ENCODE measurements at places on chromosomes 3 and 15.

DNA sequence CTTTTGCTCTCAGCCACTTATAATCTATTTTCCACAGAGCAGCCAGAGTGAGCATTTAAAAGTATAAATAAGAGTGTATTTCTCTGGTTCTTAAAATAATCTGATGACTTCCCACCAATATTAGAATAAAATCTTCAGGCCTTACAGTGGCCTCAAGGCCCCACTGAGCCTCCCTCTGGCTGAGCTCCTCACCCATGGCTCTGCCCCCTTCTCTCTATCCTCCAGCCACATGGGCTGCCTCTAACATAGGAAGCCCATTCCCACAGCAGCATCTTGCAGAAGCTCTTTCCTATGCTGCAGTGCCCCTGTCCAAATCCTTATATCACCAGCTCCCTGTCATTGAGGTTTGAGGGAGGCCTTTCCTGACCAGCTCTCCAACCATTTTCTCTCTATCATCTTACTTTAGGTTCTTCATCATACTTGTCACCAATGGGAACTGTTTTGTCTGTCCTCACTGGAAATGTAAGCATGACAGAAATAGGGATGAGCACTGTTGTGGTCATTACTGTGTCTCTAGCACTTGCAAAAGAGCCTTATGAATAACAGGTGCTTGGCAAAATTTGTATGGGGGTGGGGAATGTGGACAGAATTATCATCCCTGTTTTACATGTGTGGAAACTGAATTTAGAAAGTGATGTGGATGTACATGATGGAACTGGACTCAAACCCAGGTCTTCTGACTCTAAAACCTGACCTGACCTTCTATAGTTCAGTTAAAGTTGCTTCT lies 250.6 kb downstream of the NR1D2 start:
- no peak for DNase-seq

GRCh38 chr3:142999881-143000280 lies 1.5 kb upstream of the U2SURP start:
- no peak for DNase-seq

DNA sequence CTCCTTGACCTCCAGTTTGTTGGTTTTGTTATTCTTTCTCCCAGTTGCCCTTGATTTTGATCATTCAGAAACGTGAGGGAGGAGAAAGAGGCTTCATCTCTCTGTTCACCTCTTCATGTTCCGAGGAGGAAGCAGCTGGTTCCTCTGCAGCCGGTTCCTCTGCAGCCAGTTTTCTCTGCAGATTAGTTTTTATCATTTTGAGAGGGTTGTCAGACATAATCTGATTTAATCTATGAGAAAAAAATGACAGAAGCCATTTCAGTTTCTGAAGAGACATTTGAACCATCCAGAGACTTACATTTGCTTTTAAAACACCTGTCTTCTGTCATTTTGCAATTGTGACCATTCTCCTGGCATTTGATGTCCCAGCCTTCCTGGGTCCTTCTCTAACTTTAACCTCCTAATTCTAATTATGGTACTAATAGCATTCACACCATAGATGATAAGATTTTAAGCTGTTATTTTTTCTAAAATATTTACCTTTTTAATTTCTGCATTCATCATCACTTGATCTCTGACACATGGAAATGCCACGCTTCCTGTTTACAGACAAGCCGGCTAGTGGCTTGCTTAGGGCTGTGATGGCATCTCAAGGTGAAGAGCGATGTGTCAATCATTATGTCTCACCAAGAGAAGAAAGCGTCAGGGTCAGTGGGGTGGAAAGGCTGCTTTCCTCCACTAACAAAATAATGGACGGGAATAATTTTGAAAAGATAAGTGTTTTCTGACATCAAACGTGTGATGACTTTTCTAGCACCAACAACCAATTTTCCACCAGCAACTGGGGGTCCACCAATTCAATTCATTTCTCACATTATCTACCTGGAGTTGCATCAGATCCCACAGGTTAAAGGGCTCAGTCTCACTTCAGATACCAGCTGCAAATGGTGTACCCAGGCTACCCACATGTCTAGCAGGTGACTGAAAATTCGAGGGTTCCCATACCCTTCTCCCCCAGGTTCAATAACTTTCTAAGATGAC lies 76.4 kb downstream of the CHRNA7 start:
- DNase-seq = no peak

GRCh38 chr3:113150250-113150649 lies 61.1 kb upstream of the BOC start:
- no peak for DNase-seq

GRCh38 chr3:31733234-31733667 lies 200.5 kb downstream of the STT3B start:
- no peak for DNase-seq

- DNase-seq = no peak
These were observed 99.1 kb downstream of the VGLL4 start for GRCh38 chr3:11544412-11545181.

- no peak for DNase-seq
These were observed 39.9 kb downstream of the PEAK1 start for GRCh38 chr15:77380033-77380432.

DNA sequence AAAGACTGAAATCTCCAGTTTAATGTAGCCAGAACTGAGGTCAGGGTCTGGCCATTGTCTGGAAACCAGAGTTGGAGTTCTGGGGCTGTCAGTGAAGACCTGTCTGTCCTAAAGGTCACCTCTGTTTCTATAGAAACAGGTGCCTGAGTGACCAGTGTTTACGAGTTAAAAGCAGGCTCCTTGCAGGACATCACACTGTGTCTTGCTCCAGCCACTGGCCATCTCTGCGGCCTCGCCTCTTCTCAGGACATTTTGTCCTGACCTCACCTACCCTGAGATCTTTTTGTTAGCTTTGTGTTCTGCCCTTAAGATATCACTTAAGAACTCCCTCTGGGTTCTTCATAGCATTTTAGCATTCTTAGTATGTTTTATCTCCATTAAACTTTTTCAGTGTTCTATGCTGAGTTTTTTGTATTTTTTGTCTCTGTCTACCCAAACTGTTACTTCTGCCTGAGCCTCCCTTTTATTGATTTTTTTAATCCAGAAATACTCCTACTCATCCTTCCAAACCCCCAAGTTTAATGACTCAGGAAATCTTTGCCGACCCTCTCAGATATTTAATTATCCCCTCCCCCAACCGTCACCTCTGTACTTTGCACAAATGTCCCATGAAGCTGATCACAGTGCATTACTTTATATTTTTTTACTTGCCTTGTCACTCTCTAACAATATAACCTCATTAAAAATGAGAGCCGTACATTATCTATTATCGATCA lies 223.7 kb downstream of the THSD4 start:
- DNase-seq = no peak

DNA sequence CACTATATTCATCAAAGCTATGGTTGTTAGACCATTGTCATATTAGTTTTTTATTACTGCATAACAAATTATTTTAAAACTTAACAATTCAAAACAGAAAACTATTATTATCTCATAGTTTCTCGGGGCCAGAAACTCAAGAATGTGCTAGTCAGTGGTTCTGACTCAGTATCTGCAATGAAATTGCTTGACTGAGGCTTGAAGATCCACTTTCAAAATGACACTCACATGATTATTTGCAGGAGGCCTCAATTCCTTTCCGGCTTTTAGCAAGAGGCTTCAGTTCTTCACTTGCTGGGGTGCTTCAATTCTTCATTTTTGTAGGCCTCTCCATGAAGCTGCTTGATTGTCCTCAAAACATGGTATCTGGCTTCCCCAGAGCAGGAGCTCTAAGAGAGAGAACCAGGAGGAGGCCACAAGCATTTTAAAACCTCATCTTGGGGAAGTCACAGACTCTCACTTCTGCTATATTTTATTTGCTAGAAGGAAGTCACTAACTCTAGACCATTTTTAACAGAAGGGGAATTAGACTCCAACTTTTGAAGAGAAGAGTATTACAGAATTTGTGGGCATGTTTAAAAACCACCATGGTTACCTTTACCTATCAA lies 383.7 kb downstream of the MFSD1 start:
- no peak for DNase-seq

DNA sequence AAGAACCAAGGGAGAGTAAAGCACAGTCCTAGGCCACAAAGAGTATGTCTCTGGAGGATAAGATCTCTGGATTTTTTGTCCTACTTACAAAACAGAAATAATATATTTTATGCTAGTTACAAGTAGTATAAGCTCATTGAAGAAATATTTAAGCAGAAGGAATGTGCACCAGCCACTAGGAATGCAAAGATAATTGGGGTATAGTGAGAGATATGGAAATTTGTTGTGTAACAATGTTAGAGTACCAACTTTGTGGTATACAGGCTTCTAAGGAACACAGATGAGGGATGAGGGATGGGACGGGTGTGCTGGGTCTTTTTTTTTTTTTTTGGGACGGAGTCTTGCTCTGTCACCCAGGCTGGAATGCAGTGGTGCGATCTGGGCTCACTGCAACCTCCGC lies 26.5 kb downstream of the AKAP13 start:
- no peak for DNase-seq

GRCh38 chr3:119395923-119396358 lies 67.5 kb downstream of the TMEM39A start:
- DNase-seq = no peak

- no peak for DNase-seq
These were observed 73.9 kb upstream of the PRICKLE2 start for GRCh38 chr3:64299206-64299605.

- no peak for DNase-seq
These were observed 49.9 kb upstream of the FGD5 start for GRCh38 chr3:14768881-14769280.

DNA sequence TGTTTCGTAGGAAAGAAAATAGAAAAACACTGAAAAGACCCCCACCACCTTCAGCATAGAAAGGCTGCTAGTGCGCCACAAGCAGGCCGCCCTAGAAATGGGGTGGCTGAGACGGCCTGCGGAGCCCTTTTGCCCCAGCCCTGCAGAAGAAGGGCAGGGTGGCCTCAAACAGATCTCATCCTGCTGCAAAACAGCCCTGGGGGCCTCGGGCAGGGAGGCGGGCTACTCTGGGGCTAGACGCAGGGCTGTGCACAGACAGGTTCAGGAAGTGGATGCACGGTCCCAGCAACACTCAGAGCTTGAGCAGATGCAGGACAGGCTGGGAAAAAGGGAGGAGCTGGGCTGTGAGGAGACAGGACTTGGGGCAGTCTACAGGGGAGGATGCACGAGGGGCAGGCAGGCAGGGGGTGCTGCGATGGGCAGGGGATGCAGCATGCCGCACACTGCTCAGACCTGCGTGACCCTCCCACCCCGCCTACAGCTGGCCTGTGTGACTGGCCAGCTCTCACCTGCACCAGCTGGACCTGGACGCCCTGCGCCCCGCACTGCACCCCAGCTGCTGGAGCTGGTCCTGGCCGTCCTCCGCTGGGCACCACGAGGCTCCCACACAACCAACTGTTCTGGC lies 34.3 kb downstream of the ZXDC start:
- no peak for DNase-seq

- DNase-seq = no peak
These were observed 113.8 kb downstream of the ADAMTSL3 start for GRCh38 chr15:83767741-83768140.

- no peak for DNase-seq
These were observed 136.6 kb upstream of the ARPP21 start for GRCh38 chr3:35502699-35503098.

GRCh38 chr15:62739082-62739481 lies 303.5 kb upstream of the TPM1 start:
- DNase-seq = no peak

DNA sequence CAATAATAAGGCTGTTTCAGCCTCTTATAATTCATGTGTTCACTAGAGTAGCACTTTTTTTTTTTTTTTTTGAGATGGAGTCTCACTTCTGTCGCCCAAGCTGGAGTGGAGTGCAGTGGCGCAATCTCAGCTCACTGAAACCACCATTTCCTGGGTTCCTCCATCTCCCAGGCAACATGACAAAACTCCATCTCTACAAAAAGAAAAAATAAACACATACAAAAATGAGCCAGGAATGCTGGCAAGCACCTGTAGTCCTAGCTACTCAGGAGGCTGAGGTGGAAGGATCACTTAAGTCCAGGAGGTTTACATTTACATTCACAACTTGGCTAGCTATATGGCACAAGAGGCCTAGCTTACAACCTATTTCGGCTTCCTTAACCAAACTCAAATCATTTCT lies 6.8 kb downstream of the USP4 start:
- DNase-seq = no peak

GRCh38 chr15:44035781-44036699 lies 159.0 kb downstream of the FRMD5 start:
- no peak for DNase-seq

DNA sequence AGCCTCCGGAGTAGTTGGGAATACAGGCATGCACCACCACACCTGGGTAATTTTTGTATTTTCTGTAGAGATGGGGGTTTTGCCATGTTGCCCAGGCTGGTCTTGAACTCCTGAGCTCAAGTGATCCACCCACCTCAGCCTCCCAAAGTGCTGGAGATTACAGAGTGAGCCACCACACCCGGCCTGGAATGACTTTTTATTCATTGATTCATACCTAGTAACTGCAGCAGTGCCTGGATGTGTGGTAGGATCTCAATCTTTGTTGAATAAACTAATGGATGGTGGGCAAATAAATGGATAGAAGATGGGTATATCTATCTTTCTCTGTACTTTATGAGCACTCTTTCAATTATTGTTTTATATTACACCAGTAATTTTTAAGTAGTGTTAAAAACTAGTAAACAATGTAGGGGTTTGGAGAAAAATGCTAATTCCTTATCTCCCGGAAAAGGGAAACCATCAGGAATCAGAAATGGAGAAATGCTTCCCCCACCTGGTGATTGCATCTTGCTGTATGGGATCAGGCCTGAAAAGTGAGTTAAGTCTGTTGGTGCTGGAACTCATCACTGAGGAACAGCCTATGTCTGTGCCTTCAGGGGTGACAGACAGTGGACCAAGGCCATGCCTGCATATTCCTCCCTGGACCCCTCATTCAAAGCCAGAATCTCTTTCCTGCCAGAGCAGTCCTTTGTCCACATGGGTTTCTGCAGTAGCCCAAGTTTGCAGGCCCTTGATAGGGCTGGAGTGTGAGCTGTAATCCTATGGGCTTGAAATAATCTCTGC lies 161.0 kb upstream of the CTDSPL start:
- no peak for DNase-seq

DNA sequence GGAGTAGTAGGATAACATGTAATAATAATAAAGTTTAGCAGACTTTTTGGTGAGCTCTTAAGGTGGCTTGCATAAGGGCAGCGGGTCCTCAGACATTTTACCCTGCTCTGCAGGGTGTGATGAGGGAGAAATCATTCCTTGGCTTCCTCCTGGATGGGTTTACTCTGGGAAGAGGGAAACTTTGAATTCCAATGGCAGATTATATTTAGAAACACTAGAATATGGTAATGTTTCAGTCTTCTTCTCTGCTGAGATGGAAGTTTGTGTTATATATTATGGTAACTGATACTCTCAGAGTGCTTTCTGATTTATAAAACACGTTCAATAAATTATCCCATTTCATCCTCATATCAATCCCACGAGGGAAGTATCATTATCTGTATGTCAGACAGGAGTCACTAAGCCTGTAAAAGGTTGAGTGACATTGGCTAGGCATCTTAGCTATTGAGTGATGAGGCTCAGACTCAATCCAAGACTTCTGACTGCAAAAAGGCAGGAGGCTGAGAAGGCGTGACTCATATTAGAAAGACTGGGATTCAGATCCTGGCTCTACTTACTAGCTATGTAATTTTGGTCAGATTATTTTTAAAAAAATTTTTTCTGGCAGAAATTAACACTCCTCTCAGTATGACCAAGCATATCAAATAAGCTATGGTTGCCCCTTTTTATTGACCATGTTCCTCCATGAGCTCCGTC lies 19.3 kb downstream of the PDIA5 start:
- no peak for DNase-seq

- DNase-seq = no peak
These were observed 27.8 kb upstream of the IGF2BP2 start for GRCh38 chr3:185852635-185853034.

- no peak for DNase-seq
These were observed 27.2 kb downstream of the ABI3BP start for GRCh38 chr3:100966049-100966491.

All from activated CD4-positive, CD25-positive, alpha-beta regulatory T cell (primary cell).